ENCODE measurements at places on chromosomes 5 and 9.
A peak's percentile ranks its signal among the peaks of the same experiment; 100 is the strongest.

GRCh38 chr9:92735636-92736562 is 28.7 kb downstream of the BICD2 start:
- DNase-seq, result no peak

- DNase-seq, result no peak
These were observed 121.2 kb downstream of the RAPGEF6 start for GRCh38 chr5:131513780-131514179.

DNA sequence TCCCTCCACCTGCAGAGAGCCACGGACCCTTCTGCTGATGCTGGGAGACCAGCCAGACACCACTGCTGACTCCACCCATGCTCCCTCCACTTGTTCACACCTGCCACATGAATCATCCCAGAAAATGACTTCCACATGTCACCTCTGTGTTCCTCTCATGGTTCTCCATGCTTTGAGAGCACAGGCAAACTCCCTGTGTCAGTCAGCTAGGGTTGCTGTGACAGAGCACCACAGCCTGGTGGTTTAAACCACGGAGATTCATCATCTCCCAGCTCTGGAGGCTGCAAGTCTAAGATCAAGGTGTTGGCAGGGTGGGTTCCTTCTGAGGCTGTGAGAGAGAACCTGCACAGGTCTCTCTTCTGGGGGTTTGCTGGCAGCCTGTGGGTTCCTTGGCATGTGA is 381.4 kb downstream of the GADD45G start:
- no peak for DNase-seq

- DNase-seq, result peak; percentile 72
These were observed 208.6 kb downstream of the EPB41L4A start for GRCh38 chr5:112210430-112211005.

GRCh38 chr5:104754311-104754995 is 1191.9 kb upstream of the NUDT12 start:
- DNase-seq, result no peak

DNA sequence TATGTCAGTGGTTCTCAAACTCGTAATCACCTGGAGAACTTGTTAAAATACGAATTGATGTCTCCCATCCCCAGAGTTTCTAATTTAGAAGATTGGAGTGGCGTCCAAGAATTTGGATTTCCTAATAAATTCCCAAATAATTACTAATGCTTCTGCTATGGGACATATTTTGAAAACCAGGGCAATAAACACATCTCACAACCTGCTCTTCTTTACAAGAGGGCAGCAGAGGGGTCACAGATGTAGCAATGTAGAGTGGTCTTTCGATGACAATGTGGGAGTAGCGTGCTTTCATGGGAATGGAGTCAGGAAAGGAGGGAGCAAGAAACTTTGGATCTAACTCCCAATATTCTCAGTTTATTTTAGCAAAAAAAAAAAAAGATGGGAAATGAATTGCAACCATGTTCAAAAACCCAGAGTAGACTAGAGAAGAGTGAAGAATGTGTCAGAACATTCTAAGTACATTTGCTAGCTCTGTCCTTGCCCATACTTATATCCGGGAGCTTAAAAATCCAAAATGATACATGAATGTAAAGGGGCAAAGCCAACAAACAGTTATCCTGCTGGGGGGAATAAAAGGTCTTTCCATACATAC is 33.8 kb upstream of the ALDH1A1 start:
- DNase-seq, result no peak

DNA sequence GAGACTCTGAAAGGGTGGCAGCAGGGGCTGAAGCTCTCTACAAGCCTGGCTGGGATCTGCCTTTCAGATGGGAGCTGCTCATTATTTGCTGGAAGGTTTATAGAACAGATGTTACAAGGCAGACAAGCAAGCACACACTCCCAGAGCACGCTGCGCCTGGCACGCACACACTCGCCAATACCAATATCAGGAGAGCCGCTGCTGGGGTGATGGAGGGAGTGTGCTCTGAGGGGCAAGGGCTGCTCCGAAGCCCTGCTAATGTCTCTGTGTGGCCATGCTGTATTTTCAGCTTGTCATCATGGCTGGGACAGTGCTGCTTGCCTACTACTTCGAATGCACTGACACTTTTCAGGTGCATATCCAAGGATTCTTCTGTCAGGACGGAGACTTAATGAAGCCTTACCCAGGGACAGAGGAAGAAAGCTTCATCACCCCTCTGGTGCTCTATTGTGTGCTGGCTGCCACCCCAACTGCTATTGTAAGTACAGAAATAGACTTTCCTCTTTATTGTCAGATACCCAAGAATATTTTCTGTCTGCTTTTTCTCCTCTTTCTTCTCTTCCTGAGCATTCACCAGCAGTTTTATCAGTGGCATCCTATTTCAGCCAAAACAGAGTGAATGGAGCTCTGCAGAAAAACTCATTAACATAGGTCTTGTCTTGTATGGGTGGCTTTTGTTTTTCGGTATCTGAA is 115.1 kb downstream of the BAAT start:
- no peak for DNase-seq

GRCh38 chr5:88736494-88736893 is 146.5 kb downstream of the MEF2C start:
- no peak for DNase-seq

DNA sequence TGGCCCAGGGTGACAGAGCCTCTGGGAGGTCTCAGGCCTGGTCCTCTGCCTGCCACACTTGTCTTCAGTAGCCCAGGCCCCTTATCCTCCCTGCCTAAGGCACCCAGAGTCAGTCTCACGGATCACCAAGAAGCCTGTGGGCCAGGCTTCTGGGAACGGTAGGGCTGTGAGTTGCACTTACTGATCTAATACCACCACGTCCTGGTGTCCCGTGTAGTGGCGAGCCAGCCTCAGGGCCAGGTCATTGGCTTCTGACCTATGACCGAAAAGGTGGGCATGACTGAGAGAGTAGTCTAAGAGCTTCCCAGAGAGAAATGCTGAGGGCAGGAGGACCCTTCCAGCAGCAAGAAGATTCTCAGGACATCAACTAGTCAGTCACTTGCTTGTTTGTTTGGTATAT is 7.4 kb downstream of the PHYKPL start:
- DNase-seq, result no peak

DNA sequence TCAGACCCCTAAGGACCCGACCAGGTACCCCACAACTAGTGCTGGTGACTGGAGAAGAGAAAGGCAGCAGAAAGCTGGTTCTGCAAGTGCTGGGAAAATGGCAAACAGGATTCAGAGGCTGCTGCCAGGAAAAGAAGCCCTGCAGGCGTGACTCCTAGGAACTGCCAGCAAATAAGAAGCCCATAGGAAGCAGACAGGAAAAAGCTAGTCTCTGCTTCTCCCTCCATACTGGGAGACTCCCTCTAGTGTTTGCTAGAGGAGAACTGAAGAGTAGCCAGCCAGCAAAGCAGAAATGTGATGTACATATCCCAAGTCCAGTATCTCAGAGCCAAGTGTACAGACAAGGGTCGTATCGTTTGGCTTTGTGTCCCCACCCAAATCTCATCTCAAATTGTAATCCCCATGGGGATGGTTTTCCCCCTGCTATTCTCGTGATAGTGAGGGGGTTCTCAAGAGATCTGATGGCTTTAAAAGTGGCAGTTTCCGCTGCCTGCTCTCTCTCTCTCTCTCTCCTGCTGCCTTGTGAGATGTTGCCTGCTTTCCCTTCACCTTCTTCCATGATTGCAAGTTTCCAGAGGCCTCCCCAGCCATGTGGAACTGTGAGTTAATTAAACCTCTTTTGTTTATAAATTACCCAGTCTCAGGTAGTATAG is 38.1 kb upstream of the TUSC1 start:
- peak; percentile 57 for DNase-seq

- no peak for DNase-seq
These were observed 11.6 kb downstream of the KLHL3 start for GRCh38 chr5:137724251-137724650.

DNA sequence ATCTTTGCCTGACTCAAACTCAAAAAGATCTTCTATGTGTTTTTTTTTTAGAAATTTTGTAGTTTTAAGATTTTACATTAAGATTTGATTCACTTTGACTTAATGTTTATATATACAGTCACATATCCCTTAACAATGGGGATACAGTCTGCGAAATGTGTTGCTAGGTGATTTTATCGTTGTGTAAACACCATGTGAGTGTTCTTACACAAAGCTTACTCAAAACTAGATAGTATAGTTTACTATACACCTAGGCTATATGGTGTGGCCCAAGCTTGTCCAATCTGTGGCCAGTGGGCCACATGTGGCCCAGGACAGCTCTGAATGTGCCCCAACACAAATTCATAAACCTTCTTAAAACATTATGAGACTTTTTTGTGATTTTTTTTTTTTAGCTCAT is 131.9 kb downstream of the CWC27 start:
- no peak for DNase-seq

- no peak for DNase-seq
These were observed 2.9 kb upstream of the VDAC1 start for GRCh38 chr5:134007581-134008265.

DNA sequence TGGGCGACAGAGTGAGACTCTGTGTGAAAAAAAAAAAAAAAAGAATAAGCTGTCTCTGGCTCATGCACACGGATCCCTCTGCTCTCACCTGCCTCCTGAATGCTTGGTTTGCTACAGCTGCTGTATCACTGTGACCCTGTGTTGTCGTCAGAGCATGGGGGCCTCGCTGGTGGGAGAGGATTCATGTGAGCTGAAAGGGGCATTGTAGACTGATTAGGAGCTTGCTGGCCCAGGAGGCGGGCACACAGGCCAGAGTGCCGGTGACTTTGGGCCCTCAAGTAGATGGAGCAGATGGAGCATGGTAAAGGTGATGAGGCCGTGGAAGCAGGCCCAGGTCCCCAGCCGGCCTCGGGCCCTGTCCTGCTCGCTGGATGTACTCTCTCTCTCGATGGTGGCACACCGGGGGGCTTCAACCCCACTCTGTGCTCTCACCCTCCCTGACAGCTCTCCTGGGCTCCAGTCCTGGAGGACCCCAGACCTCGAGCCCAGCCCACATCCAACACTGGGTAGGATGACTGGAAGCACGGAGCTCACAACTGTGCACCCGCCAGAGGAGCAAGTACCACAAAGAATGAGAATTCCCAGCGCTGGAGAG is 7.1 kb downstream of the FLT4 start:
- DNase-seq, result no peak

DNA sequence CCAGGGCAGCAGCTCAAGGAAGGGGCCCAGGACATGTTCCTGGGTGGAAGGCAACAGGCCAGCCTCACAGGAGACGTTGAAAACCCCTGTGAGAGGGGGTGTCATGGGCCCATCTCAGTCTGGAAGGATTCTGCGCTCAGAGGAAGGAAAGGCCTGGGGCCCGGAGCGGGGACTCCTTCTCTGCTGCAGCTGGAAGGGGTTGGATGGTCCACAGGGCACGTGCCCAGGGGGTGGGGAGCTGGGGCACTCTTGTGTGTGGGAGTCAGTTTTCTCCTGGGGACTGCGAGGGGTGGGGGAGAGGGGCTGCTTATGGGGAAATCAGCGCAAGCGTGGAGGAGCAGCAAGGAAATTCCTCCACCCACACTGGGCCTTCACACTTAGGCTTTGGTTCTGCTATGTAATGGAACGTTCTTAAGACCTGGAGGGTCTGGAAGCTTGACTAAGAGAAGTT is 2.9 kb upstream of the LPCAT1 start:
- DNase-seq, result no peak

- no peak for DNase-seq
These were observed 34.6 kb upstream of the CPEB4 start for GRCh38 chr5:173853370-173854131.

- DNase-seq, result no peak
These were observed 16.3 kb upstream of the PLCXD3 start for GRCh38 chr5:41526699-41527098.

DNA sequence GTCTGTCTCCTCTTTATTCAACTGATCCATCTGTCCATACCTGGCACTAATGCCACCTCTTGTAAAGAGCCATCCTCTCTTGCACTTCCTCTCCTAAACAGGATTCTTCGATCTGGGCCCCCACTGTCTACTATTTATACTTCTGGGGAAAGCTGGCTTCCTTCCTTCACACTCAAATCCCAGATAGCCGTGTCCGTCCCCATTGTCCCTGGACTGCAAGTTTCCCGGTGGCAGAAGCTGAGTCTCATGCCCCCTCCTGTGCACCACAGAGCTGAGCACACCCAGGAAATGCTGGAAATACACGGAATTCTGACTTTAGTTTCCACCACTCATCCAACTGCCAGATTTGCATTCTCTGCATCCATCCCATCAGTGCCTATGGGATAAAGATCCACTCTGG is 84.0 kb downstream of the MARCHF11 start:
- DNase-seq, result no peak

- DNase-seq, result no peak
These were observed 62.0 kb upstream of the RNU6ATAC start for GRCh38 chr9:134226221-134226930.

- no peak for DNase-seq
These were observed 99.3 kb downstream of the AMBP start for GRCh38 chr9:113978725-113979342.

GRCh38 chr5:14263699-14264098 is 120.6 kb downstream of the TRIO start:
- DNase-seq, result no peak

DNA sequence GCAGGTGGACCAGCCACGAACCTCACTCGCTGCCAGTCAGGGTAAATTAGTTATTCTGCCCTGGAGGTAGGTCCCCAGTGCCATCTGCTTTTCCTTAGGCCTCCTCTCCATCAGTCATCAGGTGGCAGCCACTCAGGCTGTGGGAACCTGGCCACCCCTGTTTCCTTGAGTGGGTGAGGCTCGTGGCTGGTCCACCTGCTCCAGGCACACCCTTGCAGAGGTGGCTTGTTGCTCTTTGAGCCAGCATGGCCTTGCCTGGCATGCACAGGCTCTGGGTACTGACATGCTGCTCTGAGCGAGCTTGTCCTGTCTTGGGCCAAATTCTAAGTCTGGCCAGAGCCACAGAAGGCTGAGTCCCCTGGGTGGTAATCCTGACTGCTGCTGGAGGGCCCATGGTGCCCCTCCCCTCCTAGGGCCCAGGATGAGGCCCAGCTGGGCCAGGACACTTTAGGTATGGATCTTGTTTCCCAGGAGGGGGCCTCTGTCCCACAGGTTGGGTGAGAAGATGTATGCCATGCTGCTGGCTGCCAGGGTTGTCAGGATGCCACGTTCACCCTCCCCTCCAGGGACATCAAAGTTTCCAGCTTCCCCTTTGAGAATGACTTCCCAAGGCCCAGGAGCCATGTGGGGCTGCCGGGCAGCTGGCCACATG is 17.0 kb upstream of the ZNF484 start:
- DNase-seq, result no peak

- DNase-seq, result peak; percentile 90
These were observed 148.1 kb upstream of the MPDZ start for GRCh38 chr9:13427587-13427986.

DNA sequence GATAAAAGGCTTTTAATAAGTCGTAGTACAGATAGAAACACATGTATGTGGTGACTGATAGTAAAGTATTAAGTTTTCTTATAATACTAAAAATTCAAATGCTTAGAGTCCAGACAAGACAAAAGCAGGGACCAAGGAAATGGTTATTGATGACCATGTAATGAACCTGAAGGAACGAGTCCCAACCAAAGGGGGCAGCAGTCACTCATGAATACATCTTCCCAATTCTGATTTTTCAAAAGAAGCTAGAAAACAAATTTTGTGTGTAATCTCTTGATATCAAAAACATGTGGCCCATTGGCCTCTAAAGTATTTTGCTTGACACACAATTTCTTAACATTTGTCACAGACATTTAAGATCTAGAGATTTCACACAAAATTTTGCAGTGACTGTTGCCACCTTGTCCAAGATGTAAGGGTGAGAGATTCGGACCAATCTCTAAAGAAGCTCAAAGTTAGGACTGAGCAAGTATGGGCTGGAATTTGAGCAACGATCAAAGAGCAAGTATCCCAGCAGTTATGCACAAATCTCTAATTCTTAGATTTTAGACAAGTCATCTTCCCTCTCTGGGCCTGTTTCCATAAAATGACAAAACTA is 66.8 kb downstream of the ARL15 start:
- peak; percentile 63 for DNase-seq

Measured in tongue (tissue), 3 donors.